Mucosa of gallbladder (tissue), 1 donor: ENCODE measurements at places on chromosomes 16 and 17. TPM values are rescaled to one million over a fixed set of nuclear protein-coding genes. Genes with fewer than 3 reads are reported as not detected.

The HS3ST6 gene
- not detected for total RNA-seq

The OR1F1 gene
- total RNA-seq: not detected

DNA sequence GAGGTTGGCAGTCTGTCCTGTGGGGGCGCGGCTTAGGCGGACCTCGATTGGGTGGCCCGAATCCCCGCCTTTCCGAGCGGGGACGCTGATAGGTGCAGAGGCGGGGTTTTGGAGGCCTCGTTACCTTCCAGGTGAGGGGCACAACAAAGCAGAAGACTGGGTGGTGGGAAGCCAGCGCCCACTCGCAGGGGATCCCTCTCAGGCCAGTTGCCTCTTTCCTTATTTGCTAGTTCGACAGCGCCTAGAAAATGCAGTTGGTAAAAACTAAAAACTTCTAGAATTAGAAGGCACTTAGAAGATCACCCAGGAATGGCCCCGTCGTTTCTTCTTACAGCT is 730 bp downstream of the KAT7 start:
- DNase-seq: no peak

DNA sequence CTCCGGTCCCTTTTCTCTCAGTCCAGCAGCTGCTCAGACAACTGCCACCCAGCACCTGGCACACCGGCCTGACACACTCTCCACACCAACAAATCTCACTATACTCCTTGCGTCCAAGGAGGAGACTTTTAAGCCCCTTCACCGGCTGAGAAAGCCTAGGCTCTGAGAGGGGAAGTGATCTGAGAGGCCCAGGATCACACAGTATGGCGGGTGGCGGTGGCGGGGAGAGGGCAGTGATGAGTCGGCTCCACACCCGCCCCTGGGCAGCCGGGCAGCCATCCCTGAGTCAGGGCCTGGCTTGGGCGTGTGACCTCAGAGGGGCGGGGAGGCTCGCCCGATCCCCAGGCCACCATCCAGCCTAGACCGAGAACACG is 569 bp downstream of the FLII start:
- peak; percentile 51 for DNase-seq

DNA sequence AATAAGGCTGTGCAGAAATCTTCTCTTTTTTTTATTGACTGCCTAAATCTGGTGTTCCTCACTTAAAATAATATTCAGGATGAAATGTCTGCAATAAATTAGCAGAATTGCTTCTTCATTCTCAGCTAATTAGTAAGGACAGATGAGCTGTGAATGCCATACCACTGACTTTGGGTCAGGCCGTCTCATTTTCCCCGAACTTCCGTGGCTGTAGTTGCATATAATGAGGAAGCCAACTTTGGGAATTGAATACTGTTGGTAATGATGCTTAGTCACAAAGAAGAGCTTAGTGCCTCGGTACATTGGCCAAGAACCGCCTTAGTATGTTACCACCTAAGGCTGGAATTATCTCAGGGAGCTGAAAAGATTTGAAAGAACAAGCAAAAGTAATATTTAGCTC is 47.6 kb downstream of the NUP93 start:
- no peak for DNase-seq

DNA sequence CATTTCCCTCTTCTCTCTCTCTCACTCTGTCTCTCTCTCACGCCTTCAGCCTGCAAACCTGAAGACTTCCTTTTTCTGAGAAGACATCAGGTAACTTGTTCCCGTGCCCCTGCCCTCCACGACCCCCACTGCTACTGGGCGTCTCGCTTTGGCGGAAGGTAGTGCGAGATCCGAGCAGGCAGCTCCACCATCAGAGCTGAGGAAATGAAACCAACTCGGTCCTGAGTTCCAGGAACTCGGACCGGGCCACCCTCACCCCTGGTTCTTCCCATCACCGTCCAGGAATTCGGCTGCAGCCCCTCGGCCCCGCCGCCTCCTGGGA is 585 bp downstream of the MLKL start:
- peak; percentile 18 for DNase-seq

DNA sequence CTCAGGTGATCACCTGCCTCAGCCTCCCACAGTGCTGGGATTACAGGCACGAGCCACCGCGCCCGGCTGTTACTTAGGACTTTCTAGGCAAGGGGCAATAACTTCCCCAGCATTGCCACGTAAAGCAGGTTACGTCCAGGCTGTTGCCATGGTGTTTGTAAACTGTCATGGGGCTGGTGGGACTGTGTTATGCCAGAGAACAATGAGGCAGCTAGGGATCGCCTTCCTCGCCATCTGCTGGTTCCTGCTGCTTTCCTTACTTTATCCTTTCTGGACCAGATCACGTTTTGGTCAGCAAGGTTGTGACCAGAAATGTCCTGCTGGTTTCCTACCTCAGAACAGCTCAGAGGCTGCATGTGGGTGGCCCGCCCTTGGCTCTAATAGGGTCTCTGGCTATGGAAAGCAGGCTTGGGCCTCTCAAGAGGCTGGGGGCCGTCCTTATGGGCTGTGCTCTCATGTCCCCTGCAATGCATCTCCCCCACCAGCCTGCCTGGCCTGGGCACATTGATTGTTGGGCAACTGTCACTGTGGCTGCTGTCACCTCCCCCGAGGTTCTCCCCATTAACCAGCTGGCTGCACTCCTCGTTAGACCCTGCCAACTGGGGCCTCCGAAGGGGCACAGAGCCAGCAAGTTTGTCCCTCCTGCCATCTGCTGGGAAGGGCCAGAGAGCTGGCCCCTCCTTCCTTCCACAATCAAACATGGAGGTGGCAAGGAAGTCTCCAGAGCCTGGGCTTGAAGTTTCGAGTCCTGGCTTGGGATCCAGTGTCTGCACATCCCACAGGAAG is 28.2 kb upstream of the ZC3H18 start:
- no peak for DNase-seq

DNA sequence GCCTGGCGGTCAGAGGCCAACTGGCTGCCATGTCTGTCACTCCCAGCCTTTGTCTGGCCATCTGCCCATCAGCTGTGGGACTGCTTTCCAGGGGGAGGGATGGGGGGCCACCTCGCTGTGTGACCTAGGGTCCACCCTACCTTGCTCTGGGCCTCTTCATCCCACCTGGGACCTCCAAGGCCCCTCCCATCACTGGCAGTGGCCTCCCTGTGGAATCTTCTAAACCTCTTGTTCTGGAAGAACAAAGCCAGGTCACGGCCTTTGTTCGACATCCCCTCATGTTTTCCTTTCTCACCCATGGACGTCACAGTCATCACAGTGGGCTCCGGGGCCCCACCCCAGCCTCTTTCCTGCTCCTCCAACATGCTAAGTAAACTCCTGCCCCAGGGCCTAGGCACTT is 24.0 kb downstream of the SPNS2 start:
- no peak for DNase-seq
